ENCODE measurements at places on chromosomes 5 and 9.
A peak's percentile ranks its signal among the peaks of the same experiment; 100 is the strongest.

GRCh38 chr5:56460681-56461191 is 227.6 kb upstream of the ANKRD55 start:
- DNase-seq: no peak

DNA sequence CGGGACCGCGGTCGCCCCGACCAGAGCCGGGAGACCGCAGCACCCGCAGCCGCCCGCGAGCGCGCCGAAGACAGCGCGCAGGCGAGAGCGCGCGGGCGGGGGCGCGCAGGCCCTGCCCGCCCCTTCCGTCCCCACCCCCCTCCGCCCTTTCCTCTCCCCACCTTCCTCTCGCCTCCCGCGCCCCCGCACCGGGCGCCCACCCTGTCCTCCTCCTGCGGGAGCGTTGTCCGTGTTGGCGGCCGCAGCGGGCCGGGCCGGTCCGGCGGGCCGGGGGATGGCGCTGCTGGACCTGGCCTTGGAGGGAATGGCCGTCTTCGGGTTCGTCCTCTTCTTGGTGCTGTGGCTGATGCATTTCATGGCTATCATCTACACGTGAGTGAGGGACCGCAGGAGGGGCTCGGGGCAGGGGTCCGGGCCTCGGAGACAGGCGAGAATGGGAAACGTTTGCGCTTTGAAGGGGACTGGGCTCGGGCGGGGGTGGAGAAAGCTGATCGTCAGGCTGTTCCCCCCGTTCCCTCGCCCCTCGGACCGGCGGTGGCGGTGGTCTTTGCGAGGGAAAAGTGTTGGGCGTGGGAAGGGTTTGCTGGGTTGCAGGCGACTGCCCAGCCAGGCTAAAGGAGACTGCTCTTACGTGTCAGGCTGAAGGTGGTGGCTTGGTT is 457 bp downstream of the UGCG start:
- peak; percentile 34 for DNase-seq

GRCh38 chr5:108078345-108078744 is 303.6 kb downstream of the FBXL17 start:
- no peak for DNase-seq

DNA sequence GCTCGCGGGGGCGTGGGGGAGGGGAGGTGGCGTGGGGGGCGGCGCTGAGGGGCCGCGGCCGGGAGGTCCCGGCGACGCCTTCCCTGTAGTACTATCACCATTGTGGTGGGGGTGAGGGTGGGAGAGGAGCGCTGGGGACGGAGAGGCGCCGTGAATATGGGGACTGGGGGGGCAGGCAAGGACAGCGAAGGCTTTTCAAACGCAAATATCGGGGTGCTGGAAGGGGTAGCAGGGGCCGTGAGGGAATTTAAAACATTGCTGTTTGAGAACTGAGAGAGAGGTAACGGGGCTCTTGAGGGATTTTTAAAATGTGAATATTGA is 427 bp downstream of the RBM27 start:
- DNase-seq: no peak

DNA sequence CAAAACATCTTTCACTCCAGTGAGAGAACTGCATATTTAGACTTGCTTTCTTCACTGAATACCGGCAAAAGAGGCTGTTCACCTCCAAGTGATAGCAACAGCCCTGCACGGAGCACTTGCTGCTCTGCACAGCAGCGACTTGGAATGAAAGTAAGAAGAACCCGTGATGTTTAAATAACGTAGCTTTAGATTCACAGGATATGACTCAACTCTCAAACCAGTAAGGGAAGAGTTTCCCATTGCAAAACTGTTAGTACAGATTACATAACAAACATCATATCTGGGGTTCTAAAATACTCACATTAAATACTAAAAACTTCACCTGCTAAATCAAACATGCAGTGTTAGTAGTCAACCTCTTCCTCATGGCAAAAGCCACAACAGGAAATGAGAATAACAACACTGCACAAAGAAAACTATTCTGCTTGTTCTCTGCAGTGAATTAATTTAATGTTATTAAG is 203.4 kb downstream of the MCTP1 start:
- DNase-seq: no peak

- no peak for DNase-seq
Observed at GRCh38 chr5:130976493-130976892, 188.6 kb downstream of the HINT1 start.

GRCh38 chr5:14316471-14316870 is 173.3 kb downstream of the TRIO start:
- DNase-seq: no peak

GRCh38 chr5:158155811-158156505 is 297.0 kb upstream of the CLINT1 start:
- no peak for DNase-seq

GRCh38 chr9:96674906-96675538 is 19.9 kb upstream of the PRXL2C start:
- DNase-seq: no peak

DNA sequence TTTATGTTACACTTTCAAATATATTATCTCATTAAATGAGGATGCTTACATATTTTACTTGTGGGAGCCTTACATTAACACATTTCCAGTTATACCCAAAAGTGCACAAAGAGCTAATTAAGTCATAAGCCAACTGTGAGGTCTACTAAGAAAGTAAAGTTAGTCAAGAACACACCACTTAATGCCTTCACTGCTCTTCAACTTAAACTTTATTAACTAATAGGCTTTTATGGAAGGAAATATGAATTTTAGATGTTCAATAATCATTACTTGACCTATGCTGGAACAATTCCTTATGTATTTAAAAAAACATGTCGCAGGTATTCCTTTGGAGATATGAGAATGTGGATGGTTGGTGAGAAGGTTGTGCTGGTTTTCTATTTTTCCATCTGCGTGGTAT is 3.4 kb downstream of the ST8SIA4 start:
- DNase-seq: no peak

DNA sequence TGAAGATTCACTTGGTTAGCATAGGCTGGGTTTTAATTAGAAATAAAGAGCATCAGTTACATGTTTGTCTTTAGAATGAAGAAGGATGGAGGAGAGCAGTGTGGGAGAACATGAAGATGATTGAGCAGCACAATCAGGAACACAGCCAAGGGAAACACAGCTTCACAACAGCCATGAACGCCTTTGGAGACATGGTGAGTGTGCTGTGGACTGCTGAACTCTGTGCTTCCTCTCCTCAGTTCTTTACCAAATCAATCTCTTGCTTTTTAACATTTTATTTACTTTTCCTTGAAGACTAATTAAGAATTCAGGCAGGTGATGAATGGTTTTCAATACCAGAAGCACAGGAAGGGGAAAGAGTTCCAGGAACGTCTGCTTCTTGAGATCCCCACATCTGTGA is 38.2 kb upstream of the SPATA31E1 start:
- no peak for DNase-seq

DNA sequence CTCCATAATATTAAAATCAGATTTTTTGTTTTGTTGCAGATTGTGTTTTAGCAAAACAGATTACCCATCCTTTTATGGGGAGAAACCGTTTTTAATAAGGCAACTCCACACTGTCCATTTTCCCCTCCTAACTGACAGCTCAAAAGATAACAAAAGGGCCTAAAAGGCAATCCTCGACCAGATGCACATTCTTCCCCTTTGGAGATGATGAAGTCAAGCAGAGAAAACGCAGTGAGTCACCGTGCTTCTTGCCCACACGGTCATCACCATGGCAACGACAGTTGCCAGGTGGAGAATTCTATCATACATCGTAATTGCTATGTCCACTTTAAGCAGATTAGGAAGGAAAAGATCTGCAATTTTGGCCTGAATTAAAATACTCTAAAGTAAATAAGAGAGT is 96.4 kb downstream of the DIRAS2 start:
- no peak for DNase-seq

DNA sequence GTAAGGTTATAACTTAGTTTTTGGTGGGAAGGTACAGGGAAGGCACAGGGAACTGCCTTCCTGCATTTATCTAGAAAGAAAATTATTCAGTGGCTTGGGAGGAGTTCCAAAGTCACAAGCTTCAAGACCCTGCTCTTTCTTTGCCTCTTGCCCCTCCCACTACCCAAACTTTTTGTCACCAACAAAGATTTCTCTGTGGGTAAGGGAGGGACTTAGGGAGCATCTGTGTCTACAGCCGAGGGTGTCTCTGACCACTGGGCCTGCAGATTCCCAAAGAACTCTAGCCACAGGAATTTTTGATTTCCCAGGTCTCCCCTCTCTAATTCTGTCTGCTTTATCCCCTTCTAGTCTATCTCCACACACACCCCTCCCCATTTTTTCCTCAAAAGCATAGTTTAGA is 2.1 kb downstream of the ECSCR start:
- no peak for DNase-seq

- peak; percentile 37 for DNase-seq
Observed at GRCh38 chr5:36507332-36507952, 99.0 kb upstream of the SLC1A3 start.

DNA sequence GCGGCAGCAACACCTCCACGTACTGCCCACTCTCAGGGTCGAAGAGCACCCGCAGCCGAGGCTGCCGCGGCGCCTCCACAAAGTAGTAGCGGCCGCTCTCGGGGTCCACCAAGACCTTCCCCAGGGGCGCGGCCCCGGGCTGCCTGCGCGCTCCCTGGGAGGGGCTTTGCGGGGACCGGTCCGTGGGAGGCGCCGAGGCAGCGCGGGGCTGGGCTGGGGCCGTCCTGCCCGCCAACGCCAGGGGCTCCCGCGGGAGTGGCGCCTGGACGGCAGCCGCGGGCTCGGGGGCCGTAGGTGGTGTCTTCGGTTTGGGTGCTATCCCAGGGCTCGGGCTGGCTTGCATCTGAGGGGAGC is 2.6 kb upstream of the MZB1 start:
- DNase-seq: no peak

DNA sequence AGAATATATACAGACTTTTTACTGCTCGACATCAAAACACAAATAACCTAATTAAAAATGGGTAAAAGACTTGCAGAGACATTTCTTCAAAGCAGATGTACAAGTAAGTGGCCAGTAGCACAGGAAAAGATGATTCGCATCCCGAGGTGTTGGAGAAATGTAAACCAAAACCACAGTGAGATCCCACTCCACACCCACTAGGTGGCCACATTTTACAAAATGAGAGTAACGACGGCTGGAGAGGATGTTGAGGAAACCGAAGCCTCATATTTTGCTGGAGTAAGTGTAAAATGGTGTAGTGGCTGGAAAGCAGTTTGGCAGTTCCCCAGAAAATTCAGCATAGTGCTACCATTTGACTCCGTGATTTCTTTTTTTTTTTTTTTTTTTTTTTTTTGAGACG is 21.3 kb upstream of the GBGT1 start:
- no peak for DNase-seq

DNA sequence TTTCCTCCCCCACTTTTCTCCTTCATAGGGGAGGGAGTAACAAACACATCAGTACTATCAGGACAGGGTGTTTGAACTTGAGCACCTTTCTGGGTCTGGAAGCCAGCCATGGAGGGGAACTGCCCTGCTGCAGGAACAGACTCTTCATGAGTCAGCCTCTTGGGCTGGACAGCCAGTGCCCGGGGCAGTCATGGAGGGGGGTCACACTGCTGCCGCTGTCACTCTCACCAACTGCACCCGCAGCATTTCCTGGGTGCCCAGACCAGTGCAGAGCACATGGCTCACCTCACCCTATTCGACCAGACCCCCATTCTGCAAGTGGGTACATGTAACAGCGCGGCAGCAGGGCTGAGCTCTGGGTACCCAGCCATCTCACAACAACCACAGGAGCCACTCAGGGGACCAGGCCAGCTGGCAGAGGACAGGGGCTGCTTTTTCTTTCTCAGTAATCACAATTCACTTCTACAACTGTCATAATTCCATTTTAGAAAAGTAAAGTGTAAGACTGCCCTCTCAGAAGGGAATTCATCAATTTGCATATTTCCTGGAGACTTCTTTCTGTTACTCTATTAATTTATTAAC is 118.4 kb downstream of the CTNND2 start:
- no peak for DNase-seq

GRCh38 chr5:179620703-179621350 is 2.6 kb downstream of the HNRNPH1 start:
- DNase-seq: no peak
